Kidney capillary endothelial cell (primary cell): ENCODE measurements at places on chromosomes 6 and 20.
A peak's percentile ranks its signal among the peaks of the same experiment; 100 is the strongest.

DNA sequence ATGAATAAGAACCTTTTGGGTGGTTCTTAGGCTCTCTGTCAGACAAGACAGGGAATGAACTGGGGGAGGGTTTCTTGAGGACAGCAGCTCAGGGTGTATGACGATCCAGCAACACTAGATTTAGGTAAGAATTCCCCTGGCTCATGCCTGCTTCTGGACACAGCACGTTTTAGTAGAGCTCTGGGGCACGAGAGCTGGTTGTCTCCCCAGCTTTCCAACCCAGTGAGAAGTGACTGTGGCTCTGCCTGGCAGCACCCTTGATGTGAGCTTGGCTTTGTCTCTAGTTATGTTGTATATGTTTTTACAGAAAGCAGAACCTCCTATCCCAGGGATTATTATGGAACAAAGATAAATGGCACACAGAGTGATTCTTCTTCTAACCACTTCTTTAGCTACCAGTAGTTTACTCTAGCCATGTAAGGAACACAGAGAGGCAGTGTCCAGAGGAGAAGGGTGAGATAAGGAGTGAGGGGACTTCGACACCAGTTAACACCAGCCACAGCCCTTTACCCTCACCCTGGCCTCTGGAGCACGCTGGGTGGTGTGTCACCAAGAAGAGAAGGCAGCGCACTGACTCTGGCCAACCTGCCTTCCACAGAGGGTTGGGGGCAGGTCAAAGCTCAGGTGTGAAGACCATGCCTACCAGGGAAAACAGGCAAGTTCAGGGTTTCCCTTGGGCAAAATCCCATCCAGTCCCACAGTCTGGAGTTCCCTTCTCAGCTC, 3.9 kb downstream of the APOBEC2 start:
- no peak for DNase-seq

DNA sequence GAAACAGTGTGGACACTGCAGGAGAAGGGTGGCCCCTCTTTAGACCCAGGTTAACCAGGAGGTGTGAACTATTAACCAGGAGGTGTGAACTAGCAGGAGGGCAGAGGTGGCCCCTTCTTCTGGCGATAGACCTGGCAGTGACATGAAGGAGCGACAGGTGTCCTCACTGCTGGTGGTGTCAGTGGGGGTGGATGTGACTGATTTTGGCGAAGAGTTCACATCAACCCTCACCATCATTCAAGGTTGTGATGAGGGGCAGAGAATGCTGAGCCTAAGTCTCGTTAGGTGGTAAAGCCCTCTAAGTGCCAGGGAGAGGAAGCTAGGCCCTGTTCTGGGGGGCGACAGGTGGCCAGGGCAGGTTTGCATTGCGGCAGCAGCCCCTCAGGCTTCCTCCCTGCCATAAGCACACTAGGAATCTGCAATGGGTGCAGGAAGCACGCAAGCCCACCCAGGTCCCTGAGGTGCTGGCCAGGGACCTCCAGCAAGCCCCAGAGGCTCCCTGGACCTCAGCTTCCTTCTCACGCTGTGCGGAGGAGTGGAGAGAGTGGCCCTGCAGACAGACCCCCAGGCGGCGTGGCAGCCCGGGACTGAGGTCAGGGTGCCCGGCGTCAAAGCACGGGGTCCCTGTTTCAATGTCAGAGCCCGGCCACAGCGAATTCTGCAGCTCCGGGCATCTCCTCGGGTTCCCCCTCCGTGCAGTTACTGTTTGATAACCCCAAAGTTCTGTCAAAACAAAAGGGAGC, 13.7 kb downstream of the NPEPL1 start:
- no peak for DNase-seq

DNA sequence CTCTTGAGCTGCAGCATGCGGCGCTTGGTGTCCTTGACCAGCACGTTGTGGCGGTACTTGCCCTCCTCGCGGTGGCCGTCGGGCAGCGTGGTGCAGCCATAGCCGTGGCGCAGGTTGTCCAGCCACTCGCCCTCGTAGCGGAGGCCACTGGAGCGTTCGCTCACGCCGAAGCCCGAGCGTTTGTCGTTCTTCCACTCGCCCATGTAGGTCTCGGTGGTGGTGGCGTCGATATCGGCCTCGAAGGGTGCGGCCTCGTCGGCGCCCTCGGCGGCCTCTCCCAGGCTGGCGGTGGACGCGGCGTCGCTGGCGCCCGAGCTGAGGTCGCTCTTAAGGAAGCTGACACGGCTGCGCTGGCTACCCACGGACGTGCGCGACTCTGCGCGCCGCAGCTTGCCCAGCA, 27.3 kb downstream of the JPH2 start:
- DNase-seq = no peak

GRCh38 chr6:7642791-7643190, 52.8 kb downstream of the SNRNP48 start:
- no peak for DNase-seq

DNA sequence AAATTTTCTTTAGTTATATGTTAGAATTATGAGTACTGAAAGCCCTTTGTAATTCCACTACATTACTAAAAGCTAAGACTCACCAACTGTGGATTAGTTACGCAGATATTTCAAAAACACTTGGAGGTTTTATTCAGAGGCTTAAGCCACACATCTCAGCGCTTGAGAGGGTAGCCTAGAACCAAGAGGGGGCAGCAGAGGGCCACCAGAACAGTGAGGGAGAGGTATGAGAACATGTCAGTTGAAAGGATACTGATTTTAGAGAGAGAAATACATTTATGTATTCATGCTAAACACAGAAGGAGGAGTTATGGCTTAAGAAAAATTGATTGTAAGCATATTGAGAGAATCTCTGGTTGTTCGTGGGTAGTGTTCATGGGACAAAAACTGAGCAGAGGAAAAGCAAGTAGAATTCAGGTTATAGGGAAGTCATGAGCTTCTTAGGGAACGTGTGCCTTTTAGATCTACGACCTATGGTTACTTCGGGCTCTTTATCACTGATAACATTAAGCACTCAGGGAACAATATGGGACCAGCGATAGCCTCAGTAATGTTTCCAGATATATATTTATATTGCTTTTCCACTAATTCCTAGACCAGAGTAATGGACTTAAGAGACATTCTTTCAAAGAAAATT, 20.4 kb upstream of the SERINC1 start:
- peak; percentile 68 for DNase-seq

DNA sequence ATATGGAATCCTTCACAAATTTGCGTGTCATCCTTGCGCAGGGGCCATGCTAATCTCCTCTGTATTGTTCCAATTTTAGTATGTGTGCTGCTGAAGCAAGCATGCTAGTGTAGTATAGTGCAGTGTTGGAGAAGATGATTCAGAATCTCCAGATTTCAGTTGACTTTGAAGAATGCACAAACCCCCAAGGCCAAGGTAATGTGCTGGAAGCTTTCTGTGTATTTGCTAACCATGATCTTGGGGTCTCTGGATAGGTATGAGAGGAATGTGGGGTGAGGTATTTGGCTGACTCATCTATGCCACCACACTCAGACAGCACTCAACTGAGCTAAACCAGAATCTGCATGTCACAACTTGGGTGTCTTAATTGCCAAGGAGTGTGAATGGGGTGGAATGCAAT, 42.6 kb upstream of the DEK start:
- no peak for DNase-seq
